ELR (cell line): ENCODE measurements at places on chromosomes 3 and 15.

GRCh38 chr15:31077941-31078340, 23.6 kb downstream of the TRPM1 start:
- DNase-seq, result no peak

GRCh38 chr3:58627570-58627885, 39.0 kb downstream of the FAM3D start:
- DNase-seq, result no peak

GRCh38 chr15:77013776-77014131, 18.8 kb downstream of the PSTPIP1 start:
- DNase-seq, result no peak

GRCh38 chr15:99496302-99496629, 69.5 kb upstream of the MEF2A start:
- DNase-seq, result no peak

DNA sequence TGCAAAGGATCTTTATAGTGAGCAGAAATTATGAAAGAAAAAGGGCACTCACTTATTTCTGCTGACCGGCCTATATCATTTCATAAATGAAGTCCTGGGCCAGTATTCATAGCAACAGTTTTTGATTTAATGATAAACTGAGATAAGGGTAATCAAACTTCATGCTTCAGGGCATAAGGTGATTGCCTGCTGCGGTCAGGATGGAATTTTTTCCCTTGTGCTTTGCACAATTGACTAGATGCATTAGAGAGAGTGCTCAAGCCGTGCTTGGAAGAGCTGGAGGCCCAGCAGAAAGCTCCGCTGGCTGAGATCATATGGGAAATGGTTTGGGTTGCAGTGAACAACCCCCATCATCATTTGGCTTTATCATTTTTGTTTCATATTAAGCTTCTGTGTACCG, 10.4 kb downstream of the SEMA6D start:
- no peak for DNase-seq

GRCh38 chr15:71083349-71083748, 31.9 kb upstream of the THSD4 start:
- DNase-seq, result no peak
